ENCODE measurements at places on chromosomes 13 and 19. TPM values are rescaled to one million over a fixed set of nuclear protein-coding genes. Genes with fewer than 3 reads are reported as not detected.

Gene CBY2
- total RNA-seq: not detected

Gene RPS16
- 1,586 TPM for total RNA-seq

Gene MCF2L
- 42.4 TPM for total RNA-seq

Gene OLFM2
- total RNA-seq: 8.5 TPM

Gene LILRA1
- 7.6 TPM for total RNA-seq

Gene CYP4F2
- total RNA-seq: not detected

Gene JSRP1
- not detected for total RNA-seq

Gene ZNF524
- 33.4 TPM for total RNA-seq

Gene NDFIP2
- total RNA-seq: 30.0 TPM

- H3K27ac ChIP-seq: no peak overlapping the region
- H3K4me1 ChIP-seq: no peaks in the 10 kb centered on the region
- no peak for DNase-seq
- H3K4me3 ChIP-seq: no peak overlapping the region
- H3K27me3 ChIP-seq: no peaks in the 10 kb centered on the region
Observed at GRCh38 chr19:19120308-19121231, 17.7 kb downstream of the TMEM161A start.

GRCh38 chr19:39557811-39558623 is 18.1 kb upstream of the EID2 start:
- no peak for DNase-seq
- H3K4me3 ChIP-seq: no peak overlapping the region
- no peaks in the 10 kb centered on the region for H3K36me3 ChIP-seq
- no peaks in the 10 kb centered on the region for H3K27me3 ChIP-seq

GRCh38 chr13:40391788-40392187 is 274.7 kb downstream of the FOXO1 start:
- no peak overlapping the region for H3K4me3 ChIP-seq
- H3K4me1 ChIP-seq: no peaks in the 10 kb centered on the region
- no peaks in the 10 kb centered on the region for H3K27me3 ChIP-seq
- no peaks in the 10 kb centered on the region for H3K36me3 ChIP-seq
- DNase-seq: no peak

GRCh38 chr13:102869948-102870676 is 24.3 kb downstream of the ERCC5 start:
- peaks cover 87% of the 10 kb centered on the region for H3K36me3 ChIP-seq
- no peaks in the 10 kb centered on the region for H3K4me1 ChIP-seq
- no peaks in the 10 kb centered on the region for H3K27me3 ChIP-seq
- DNase-seq: no peak
- no peak overlapping the region for H3K27ac ChIP-seq
- H3K4me3 ChIP-seq: no peak overlapping the region

DNA sequence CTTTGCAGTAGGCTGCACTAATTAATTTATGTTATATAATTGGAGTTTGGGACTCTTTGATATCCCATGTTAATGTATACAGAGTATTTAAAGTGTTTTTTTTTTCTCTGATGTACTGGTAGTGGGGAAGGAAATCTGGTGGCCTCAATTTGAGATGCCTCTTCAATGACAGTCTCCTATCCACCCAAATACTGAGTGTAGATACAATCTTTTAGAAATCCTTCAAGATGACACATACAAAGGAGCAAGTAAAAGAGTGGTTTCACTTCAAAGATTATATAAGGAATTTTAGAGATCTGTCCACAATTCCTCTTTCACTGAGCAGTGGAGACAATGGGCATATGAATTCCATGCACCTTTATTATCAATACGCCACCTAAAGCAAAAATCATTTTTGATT is 15.1 kb downstream of the NALCN start:
- no peak for DNase-seq
- no peaks in the 10 kb centered on the region for H3K27me3 ChIP-seq
- no peaks in the 10 kb centered on the region for H3K4me1 ChIP-seq
- no peak overlapping the region for H3K4me3 ChIP-seq
- no peaks in the 10 kb centered on the region for H3K36me3 ChIP-seq

GRCh38 chr19:42081584-42082203 is 5.7 kb downstream of the ZNF574 start:
- no peak overlapping the region for H3K4me3 ChIP-seq
- no peak overlapping the region for H3K27ac ChIP-seq
- H3K36me3 ChIP-seq: peaks cover 47% of the 10 kb centered on the region
- H3K4me1 ChIP-seq: peaks cover 14% of the 10 kb centered on the region
- DNase-seq: no peak

DNA sequence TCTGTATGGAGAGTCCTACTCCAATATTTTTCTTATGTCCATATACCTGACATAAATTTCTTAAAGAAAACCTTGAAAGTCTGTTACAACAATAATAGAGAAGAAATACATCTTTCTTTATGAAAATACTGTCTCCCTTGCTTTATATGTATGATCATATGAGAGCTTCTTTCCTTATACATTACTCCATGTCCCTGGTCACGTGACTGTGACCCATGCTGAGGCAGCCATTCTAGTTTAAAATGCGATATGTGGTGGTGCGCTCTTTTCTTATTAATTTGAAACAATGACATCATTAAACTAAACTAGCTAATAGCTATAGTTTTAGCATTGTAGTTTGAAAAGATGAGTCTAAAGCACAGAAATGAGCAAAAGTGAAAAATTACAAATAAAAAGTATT is 1120.3 kb upstream of the PRR20A start:
- H3K36me3 ChIP-seq: no peaks in the 10 kb centered on the region
- H3K4me3 ChIP-seq: no peak overlapping the region
- H3K4me1 ChIP-seq: no peaks in the 10 kb centered on the region
- H3K27ac ChIP-seq: no peak overlapping the region
- H3K27me3 ChIP-seq: no peaks in the 10 kb centered on the region
- no peak for DNase-seq

DNA sequence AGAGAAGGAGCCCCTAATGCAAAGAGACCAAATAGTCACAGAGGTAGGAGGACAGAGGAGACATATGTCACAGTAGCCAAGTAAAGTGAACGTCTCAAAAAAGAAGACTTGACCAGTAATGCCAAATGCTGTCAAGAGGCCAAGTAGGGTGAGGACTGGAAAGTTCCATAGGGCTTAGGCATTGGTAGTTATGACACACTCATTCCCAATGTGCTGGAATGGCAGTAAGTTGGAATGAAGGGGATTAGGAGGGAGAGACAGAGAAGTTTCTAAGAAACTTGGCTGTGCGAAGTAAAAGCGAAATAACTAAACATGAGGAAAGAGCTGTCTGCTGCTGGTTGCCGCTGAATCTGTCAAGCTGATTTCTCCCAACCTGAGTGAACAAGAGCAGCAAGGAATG is 14.9 kb upstream of the FRY start:
- H3K27ac ChIP-seq: no peak overlapping the region
- H3K36me3 ChIP-seq: no peaks in the 10 kb centered on the region
- no peak for DNase-seq

GRCh38 chr13:76472916-76473315 is 413.3 kb downstream of the KCTD12 start:
- no peaks in the 10 kb centered on the region for H3K27me3 ChIP-seq
- no peak overlapping the region for H3K4me3 ChIP-seq
- H3K4me1 ChIP-seq: no peaks in the 10 kb centered on the region

DNA sequence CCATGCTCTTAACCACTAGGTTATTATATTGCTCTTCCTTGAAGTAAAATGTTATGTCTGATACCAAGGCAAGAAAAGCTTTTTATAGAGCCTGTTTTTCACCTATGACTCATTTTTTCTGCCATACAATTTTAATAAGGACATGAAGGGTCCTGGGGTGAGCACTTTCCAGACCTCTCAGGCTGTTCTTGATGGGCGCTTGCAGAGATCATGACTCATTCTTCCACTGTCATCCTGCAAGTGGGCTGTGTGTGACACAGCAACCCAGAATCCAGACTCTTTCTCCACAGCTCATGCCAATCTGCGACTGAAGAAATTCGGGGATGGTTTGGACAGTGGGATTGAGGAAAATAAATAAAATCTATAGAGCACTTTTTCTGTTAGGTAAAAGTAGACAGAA is 506.7 kb upstream of the NBEA start:
- H3K4me1 ChIP-seq: no peaks in the 10 kb centered on the region
- no peaks in the 10 kb centered on the region for H3K27me3 ChIP-seq
- DNase-seq: no peak
- H3K36me3 ChIP-seq: no peaks in the 10 kb centered on the region
- no peak overlapping the region for H3K27ac ChIP-seq
- no peak overlapping the region for H3K4me3 ChIP-seq

- no peaks in the 10 kb centered on the region for H3K27me3 ChIP-seq
- no peak overlapping the region for H3K4me3 ChIP-seq
- H3K27ac ChIP-seq: no peak overlapping the region
- H3K36me3 ChIP-seq: no peaks in the 10 kb centered on the region
- H3K4me1 ChIP-seq: no peaks in the 10 kb centered on the region
Observed at GRCh38 chr13:107730813-107731212, 484.5 kb downstream of the LIG4 start.

DNA sequence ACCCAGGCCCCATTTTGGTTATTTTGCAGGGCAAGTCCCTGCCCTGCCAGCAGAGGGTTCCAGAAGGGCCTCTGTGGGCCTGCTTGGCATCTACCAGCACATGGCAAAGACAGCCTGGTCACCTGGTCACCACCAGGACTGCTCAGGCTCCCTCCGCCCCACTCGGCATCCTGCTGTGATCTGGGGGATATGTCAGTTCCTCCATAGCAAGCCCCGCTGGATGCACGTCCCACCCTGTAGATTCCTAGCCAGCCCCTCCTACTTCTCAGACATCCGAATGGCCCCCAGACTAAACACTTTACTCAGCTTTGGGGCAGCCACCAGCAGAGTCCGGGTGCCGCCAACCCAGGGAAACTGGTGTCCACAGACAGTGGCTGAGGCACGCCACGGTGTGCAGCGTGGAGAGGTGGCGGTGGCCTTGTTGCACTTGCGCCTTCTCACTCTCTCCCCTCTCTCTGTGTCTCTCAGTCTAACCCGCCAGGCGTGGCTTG is 31.8 kb upstream of the USE1 start:
- peak overlapping the region; percentile 27 for H3K27ac ChIP-seq
- H3K36me3 ChIP-seq: peaks cover 87% of the 10 kb centered on the region
- H3K4me3 ChIP-seq: no peak overlapping the region
- no peak for DNase-seq
- H3K27me3 ChIP-seq: no peaks in the 10 kb centered on the region

DNA sequence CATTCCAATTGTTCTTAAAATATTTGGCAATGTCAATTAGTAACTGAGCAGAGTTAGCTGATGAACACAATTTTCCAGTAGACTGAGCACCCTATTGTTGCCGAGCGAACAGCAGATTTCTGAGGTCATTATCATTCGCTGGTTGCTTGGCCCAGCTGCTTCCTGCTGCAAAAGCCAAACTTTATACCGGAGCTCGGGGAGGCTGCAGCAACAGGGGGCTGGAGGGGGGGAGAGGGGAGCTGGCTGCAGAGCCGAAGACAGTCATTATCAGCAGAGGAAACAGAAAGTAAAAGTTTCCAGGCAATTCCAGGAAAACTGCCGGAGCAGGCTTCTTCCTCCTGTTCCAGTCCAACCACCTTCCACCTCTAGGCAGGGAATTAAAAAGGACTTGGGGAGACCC is 77.9 kb downstream of the ZNF536 start:
- H3K4me3 ChIP-seq: peak overlapping the region; percentile 41
- H3K4me1 ChIP-seq: no peaks in the 10 kb centered on the region
- DNase-seq: no peak
- H3K36me3 ChIP-seq: no peaks in the 10 kb centered on the region

GRCh38 chr13:80037505-80037888 is 303.4 kb downstream of the SPRY2 start:
- no peak overlapping the region for H3K4me3 ChIP-seq
- no peaks in the 10 kb centered on the region for H3K36me3 ChIP-seq
- H3K27ac ChIP-seq: no peak overlapping the region
- peaks cover 12% of the 10 kb centered on the region for H3K4me1 ChIP-seq
- H3K27me3 ChIP-seq: no peaks in the 10 kb centered on the region

GRCh38 chr13:24982333-24982999 is 113.5 kb upstream of the PABPC3 start:
- no peak for DNase-seq
- peaks cover 31% of the 10 kb centered on the region for H3K27me3 ChIP-seq
- H3K4me3 ChIP-seq: no peak overlapping the region
- no peaks in the 10 kb centered on the region for H3K4me1 ChIP-seq

GRCh38 chr13:85529218-85529594 is 270.0 kb downstream of the SLITRK6 start:
- H3K27ac ChIP-seq: no peak overlapping the region
- H3K4me3 ChIP-seq: no peak overlapping the region
- DNase-seq: no peak
- H3K27me3 ChIP-seq: no peaks in the 10 kb centered on the region

- H3K4me3 ChIP-seq: no peak overlapping the region
- no peaks in the 10 kb centered on the region for H3K27me3 ChIP-seq
- no peak overlapping the region for H3K27ac ChIP-seq
- peaks cover 36% of the 10 kb centered on the region for H3K4me1 ChIP-seq
Observed at GRCh38 chr13:112748947-112749735, 59.3 kb downstream of the ATP11A start.

GRCh38 chr13:30807392-30807791 is 72.0 kb downstream of the ALOX5AP start:
- DNase-seq: no peak
- peaks cover 21% of the 10 kb centered on the region for H3K4me1 ChIP-seq
- no peak overlapping the region for H3K4me3 ChIP-seq
- no peaks in the 10 kb centered on the region for H3K27me3 ChIP-seq
- H3K27ac ChIP-seq: no peak overlapping the region

DNA sequence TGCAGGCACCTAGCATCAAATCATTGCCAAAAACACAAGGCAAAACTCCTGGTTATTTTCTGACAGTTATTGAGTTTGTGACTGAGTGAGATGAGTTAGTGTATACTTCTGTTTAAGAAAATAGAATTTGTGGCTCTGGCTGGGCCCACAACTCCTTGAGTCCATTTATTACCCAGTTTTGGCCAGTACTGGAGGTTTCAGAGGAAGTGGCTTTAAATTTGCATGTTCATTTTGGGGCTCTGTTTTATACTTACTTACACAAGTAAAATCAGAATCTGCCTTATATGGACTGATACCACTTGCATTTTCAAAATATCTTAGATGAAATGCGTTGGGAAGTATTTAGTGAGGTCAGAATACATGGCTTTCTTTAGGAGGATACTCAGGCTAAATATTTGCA is 29.0 kb downstream of the TNFSF11 start:
- no peak for DNase-seq
- H3K27ac ChIP-seq: no peak overlapping the region
- H3K36me3 ChIP-seq: no peaks in the 10 kb centered on the region
- H3K4me3 ChIP-seq: no peak overlapping the region
- H3K4me1 ChIP-seq: no peaks in the 10 kb centered on the region
- H3K27me3 ChIP-seq: no peaks in the 10 kb centered on the region

DNA sequence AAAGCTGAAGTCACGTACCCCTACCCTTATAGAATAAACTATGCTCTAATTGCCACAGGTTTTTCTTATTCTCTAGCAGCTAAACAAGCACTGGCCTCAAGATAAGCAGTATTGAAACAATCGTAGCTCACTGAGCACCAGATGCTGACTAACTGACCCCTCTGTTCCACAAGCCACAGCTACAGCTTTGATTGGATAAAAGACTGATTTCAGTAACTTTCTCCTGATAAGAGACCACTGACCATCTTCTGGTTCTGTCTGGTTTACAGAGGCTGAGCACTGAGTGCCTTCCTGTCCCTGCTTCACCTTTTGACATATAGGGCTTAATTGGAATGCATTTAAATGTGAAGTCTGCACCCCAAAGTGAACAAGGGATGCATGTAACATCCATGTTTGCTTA is 8.4 kb upstream of the RAP2A start:
- H3K27me3 ChIP-seq: no peaks in the 10 kb centered on the region
- no peak for DNase-seq
- no peak overlapping the region for H3K27ac ChIP-seq
- no peaks in the 10 kb centered on the region for H3K36me3 ChIP-seq
- H3K4me3 ChIP-seq: no peak overlapping the region
- no peaks in the 10 kb centered on the region for H3K4me1 ChIP-seq
